Tracheal epithelial cell (primary cell): ENCODE measurements at places on chromosomes 7 and 10. TPM values are rescaled to one million over a fixed set of nuclear protein-coding genes. Genes with fewer than 3 reads are reported as not detected.

The LRRC17 gene
- 0.72 and 1.9 TPM in 2 replicates for total RNA-seq

The GRM3 gene
- not detected in 2 replicates for total RNA-seq

The GHRHR gene
- total RNA-seq, result not detected in 2 replicates

The PLPP4 gene
- 1.3 and 2.9 TPM in 2 replicates for total RNA-seq

The NPFFR1 gene
- not detected in 2 replicates for total RNA-seq

The ABLIM1 gene
- total RNA-seq, result 63.4 and 165 TPM in 2 replicates

The PLXDC2 gene
- 3.4 and 5.5 TPM in 2 replicates for total RNA-seq

The AASS gene
- total RNA-seq, result 7.2 and 8.5 TPM in 2 replicates

The HOXA7 gene
- 0.96 TPM in 1 of 2 replicates, not detected in the other for total RNA-seq

The WDR86 gene
- 0.24 and 1.3 TPM in 2 replicates for total RNA-seq

The CCDC146 gene
- 3.6 and 3.9 TPM in 2 replicates for total RNA-seq

The CCDC7 gene
- 3.4 and 9.6 TPM in 2 replicates for total RNA-seq

The VSTM4 gene
- total RNA-seq, result under 0.01 TPM in 1 of 2 replicates, not detected in the other

The IL15RA gene
- 1.3 and 2.2 TPM in 2 replicates for total RNA-seq

The TOMM7 gene
- total RNA-seq, result 123 and 201 TPM in 2 replicates

The SPDYE16 gene
- total RNA-seq, result not detected in 2 replicates

The FAM25A gene
- total RNA-seq, result 10.8 TPM in 1 of 2 replicates, not detected in the other

The ITPRID1 gene
- total RNA-seq, result not detected in 2 replicates

The GNG11 gene
- total RNA-seq, result 1.3 and 8.0 TPM in 2 replicates

The DNAJC9 gene
- total RNA-seq, result 21.7 and 30.4 TPM in 2 replicates

The STRIP2 gene
- 12.3 and 12.4 TPM in 2 replicates for total RNA-seq

The AGAP6 gene
- total RNA-seq, result 2.6 and 2.9 TPM in 2 replicates

The GDF2 gene
- not detected in 2 replicates for total RNA-seq

The CFAP69 gene
- total RNA-seq, result 1.1 and 1.9 TPM in 2 replicates

The ERVW-1 gene
- total RNA-seq, result not detected in 2 replicates

The SORBS1 gene
- under 0.01 and 0.72 TPM in 2 replicates for total RNA-seq

The ITIH2 gene
- not detected in 2 replicates for total RNA-seq

The RUFY2 gene
- total RNA-seq, result 15.7 and 20.9 TPM in 2 replicates

The FAM221A gene
- 1.2 and 1.9 TPM in 2 replicates for total RNA-seq
